ENCODE measurements at places on chromosomes 13 and 19. TPM values are rescaled to one million over a fixed set of nuclear protein-coding genes. Genes with fewer than 3 reads are reported as not detected.

Gene IGSF23
- not detected for total RNA-seq

Gene IZUMO2
- total RNA-seq: not detected

Gene ARHGEF18
- total RNA-seq: 40.3 TPM

Gene C5AR2
- 0.42 TPM for total RNA-seq

Gene RNF113B
- total RNA-seq: not detected

Gene NLRP11
- total RNA-seq: not detected

DNA sequence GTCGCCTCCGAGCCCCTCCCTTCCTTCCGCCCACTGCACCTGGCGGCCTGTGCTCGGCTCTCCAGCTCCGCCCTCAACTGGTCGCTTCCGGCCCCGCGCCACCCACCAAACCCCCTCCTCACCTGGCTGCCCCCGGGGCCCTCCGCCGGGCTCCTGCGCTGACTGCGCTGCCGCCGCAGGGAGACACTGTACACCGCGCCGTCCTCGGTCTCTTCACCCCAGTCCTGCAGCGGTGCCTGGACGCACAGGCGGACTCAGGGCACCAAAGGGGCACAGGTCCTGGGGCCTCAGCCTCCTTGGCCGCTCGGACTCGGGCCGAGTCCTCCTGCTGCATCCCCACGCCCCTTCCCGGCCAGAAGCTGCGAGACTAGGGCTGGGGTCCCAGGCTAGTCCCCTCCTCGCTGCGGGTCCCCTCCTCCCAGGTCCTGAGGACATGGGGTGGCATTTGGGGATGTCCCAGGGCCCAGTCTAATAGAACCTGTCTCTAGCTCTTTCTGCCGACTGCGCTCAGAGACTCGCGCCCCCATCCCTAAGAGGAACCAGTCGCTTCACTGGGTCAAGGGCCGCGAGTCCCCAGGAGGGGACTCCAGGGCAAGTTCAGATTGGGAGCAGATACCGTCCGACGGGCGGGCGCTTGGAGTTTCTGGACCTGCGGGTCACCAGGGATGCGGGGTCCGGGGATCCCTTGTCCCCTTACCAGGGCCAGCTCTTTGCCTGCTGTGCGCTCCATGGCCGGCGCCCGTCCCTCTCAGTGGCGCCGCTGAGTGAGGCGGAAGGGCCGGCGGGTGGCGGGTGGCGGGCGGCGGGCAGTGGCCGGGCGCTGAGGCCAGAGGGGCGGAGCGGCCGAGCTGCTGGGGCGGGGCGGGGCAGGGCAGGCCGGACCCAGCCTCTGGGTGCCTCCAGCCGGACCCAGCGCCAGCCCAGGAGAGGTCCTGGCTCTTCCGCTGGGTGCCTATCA, at the start of gene RGL3:
RGL3 (minus strand) TSS at position 766 of the 958 bp plus-strand sequence; CDS start at position 730, 36 bp downstream.
- DNase-seq: no peak

DNA sequence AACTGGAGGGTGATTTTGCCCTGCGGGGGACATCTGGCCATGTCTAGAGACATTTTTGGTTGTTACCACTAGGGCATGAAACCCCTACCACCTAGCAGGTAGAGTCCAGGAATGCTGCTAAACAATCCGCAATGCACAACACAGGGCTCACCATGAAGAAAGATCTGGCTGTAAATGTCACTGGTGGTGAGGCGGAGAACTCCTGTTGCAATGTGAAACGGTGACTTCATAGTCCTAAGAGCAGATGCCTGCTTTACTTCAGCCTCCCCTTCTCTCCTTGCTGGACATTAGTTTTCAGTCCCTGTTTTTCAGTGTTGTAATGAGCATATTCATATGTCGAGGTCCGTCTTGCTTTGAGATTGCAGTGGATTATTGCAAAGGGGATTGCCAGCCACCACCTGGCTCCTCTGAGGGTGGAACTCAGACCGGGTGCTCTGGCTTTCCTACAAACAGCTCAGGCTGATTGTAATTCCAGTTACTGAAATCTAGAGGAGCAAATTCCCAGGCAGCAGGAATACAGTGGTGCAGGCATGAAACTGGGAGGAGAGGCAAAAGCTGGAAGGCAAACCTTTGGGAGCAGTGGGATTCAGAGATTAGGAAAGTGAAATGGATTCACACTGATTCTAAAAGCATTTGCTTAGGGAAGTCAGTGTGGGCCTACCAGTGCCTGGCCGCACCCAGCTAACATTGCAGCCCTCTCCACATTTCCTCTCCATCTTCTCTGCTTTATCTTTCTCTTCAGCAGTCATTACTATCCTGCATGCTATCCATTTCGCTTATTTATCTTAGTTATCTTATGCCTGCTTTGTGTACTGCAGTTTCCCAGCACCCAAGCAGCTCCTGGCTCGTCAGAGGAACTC, 76.1 kb upstream of the PCDH8 start:
- DNase-seq: no peak

DNA sequence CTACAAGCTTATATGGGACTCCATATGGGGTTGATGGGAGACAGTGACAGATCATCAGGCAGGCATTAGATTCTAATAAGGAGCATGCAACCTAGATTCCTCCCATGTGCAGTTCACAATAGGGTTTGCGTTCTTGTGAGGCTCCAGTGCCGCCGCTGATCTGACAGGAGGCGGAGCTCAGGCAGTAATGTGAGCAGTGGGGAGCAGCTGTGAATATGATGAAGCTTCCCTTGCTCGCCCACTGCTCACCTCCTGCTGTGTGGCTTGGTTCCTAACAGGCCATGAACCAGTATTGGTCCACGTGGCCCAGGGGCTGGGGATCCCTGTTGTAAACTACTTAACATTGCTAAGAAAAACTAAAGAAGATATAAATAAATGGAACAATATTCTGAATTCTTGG, 378.4 kb downstream of the KCNRG start:
- no peak for DNase-seq

DNA sequence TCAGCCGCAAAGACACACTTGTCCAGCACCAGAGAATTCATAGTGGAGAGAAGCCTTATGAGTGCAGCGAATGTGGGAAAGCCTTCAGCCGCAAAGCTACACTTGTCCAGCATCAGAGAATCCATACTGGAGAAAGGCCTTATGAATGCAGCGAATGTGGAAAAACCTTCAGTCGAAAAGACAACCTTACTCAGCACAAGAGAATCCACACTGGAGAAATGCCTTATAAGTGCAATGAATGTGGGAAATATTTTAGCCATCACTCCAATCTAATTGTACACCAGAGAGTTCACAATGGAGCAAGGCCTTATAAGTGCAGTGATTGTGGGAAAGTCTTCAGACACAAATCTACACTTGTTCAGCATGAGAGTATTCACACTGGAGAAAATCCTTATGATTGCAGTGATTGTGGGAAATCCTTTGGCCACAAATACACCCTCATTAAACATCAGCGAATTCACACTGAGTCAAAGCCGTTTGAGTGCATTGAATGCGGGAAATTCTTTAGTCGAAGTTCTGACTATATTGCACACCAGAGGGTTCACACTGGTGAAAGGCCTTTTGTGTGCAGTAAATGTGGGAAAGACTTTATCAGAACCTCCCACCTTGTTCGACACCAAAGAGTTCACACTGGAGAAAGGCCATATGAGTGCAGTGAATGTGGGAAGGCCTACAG, 6.8 kb downstream of the ZNF134 start:
- DNase-seq: no peak

DNA sequence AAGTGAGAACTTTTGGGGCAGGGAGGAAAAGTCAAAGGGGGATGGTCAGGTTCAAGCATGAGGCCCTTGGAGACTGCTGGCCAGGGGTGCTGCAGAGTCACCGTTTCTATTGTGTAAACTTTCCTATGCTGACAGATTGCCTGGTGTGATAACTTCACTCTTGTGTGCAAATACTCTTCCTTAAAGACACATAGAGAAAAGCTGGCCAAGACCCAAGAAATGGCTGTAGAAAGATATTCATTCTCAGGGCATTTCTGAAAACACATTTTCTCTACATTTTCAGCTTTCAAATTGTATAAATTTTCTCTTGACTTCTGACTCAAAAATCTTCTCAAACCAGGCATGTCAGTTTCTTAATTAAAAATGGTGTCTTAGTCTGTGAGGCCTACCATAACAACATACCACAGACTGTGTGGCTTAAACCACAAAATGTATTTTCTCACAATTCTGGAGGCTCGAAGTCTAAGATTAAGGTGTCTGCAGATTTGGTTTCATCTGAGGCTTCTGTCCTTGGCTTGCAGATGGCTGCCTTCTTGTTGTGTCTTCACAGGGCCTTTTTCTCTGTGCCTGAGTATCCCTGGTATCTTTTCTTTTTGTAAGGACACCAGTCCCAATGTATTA, 304.5 kb downstream of the KCNRG start:
- no peak for DNase-seq

GRCh38 chr13:45007823-45008222, 18.5 kb downstream of the GPALPP1 start:
- no peak for DNase-seq

DNA sequence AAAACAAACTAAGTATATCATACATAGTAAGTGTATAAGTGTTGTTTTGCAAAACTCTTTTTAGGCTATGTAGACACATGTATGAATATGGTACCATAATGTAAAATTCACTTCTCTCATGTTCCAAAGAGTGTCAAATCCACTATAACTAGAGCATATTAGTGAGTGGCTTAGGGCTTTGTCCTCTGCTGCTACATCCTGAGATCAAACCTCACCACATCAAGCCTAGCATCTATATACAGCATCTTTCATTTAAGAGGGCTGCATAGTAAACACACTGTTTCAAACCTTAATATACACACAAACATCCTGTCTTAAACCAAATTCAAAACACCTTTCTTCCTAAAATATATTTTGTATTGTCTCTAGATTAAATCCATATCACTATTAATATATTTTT, 38.7 kb downstream of the ELF1 start:
- DNase-seq: no peak

DNA sequence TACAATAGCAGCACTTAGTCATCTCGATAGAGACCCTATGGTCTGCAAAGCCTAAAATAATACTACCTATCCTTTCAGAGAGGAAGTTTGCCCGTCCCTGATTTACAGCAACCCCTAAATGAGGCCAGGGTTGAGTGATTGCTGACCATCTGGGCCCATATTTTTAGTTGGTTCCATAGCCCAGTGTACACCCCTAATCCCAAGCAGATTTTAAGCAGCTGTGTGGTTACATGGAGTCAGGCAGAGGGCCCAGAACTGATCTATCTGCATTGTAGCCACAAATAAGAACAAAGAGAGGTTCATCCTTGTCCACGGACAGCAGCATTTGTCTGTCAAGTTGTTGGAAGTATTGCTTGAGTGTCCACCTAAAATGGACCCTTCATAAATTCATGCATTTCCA, 148.2 kb downstream of the DCT start:
- no peak for DNase-seq
